ENCODE measurements at places on chromosomes 12 and 14.

DNA sequence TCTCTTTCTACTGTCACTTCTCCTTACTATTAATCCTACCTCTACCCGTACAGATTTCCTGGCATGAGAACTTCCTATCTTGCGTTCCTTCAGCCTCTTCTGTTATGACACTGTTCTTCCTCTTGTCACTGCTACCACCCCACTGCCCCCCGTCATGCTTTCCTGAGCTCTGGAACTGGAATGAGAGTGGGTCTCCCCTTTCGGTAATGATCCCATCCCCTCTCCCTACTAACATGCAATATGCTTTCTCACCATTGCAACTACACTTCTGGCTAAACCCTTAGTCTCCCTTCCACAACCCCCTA is 4.9 kb upstream of the AP1G2 start:
- DNase-seq, result no peak

DNA sequence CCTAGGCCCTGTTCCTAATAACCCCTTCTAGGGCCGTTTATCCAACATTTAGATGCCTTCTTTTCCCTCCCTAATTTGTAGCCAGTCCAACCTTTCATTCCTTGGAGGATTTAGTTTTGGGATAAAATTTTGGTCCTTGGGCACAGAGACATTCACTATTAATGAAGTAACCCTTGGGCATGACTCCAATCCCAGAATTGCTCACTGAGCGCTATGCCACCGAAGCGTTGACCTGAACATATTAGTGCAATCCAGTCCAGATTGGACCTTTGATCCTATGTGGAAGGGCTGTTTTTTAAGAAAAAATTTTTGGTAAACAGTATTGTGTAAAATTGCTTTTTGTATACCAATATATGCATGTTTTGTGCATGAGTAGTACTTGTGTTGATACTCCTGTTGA is 10.0 kb downstream of the DACT1 start:
- DNase-seq, result no peak

DNA sequence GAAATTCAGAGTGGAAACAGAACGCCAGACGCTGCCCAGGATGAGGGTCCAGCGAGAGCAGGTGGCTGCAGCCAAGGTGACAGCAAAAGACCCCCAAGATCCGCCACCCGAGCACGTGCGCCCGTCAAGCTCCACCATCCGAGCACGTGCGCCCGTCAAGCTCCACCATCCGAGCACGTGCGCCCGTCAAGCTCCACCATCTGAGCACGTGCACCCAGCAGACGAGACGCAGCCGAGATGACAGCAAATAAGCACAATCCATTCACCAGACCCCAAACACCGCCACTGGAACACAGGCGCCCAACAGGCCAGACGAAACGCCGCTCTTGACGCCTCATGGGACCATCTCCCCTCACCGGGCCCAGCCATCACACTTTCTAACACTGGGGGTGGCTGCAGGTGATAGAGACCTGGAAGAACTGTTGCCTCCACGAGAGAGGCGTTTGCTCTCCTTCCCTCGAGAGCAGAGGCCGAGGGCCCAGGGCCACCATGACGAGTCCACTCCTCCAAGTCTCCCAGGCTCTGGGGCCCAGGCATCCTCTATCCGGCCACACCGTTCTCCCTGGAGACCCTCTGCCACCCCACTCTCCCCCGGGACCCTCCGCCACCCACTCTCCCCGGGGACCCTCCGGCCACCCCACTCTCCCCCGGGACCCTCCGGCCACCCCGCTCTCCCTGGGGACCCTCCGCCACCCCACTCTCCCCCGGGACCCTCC is 62.1 kb upstream of the GALNT9 start:
- no peak for DNase-seq

DNA sequence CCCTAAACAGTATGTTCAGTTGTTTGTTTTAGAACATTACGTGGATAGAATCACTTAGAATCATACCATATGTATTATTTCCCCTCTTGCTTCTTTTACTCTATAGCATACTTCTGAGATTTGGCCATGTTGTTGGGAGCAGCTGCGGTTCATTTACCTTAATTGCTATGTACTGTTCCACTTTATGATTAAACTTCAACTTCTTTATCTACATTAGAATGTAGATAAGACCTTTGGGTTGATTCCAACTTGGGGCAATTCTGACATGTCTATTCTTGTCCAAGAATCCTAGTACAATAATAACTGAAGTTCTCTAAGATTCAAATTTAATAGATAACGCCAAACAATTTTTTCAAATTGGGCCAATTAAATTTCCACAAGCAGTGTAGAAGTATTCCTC is 80.7 kb downstream of the GRIN2B start:
- no peak for DNase-seq

- no peak for DNase-seq
Observed at GRCh38 chr14:100599981-100600380, 12.8 kb upstream of the BEGAIN start.

DNA sequence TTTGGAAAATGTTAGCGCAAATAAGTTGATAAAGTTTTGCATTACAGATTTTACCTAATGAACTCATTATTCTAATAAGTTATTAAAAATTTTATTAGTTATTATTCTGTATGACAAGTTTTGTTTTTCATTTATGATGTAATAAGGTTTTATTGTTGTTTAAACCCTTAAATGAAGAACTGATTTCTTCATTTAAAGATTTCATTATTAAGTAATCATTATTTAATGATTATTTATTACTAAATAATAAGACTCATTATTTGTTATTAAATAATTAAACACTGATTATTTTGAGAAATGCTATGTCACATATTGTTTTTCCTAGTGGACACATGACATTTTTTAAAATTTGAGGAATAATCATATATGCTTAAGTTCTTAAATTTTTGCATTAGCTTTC is 34.2 kb downstream of the USP15 start:
- DNase-seq, result no peak

DNA sequence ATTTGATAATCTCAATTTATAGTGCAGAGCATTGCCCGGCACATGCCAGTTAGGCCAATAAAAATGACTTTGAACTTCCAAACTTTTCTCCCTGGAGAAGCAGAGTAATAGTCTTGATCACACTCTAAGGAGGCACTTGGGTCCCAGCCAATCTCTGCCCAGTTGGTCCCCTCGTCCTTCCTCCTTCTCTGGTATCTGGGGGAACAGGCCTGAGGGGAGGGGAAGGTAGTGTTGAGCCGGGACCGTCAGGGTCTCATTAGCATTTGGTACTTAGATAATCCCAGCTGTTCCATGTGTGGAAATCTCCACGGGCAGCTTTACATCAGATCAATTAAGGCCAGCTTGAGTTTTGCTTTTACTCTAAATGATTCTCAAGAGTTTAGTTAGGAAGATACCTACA is 70.1 kb downstream of the ZNF641 start:
- DNase-seq, result no peak

- DNase-seq, result no peak
Observed at GRCh38 chr14:75832621-75833297, 149.0 kb downstream of the TGFB3 start.

DNA sequence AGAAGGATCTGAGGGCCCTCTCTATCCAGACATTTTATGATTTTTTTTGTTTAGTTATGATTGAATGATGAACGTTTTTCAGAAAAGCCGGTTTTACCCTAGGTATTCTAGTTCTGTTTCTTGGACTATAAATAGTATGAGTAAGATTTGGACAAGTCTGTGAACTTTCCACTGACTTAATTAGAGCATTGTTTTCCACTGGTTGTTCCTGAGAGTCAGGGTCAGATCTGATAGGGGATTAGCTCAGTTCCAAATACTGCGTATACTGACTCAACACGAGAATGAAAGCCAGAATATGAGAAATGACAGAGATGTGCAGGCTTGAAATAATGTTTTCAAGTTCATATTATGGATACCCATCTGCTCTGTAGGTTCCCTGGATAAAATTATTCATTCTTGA is 361.6 kb downstream of the AEBP2 start:
- no peak for DNase-seq

- no peak for DNase-seq
Observed at GRCh38 chr12:126907900-126908764, 1358.8 kb upstream of the TMEM132C start.

DNA sequence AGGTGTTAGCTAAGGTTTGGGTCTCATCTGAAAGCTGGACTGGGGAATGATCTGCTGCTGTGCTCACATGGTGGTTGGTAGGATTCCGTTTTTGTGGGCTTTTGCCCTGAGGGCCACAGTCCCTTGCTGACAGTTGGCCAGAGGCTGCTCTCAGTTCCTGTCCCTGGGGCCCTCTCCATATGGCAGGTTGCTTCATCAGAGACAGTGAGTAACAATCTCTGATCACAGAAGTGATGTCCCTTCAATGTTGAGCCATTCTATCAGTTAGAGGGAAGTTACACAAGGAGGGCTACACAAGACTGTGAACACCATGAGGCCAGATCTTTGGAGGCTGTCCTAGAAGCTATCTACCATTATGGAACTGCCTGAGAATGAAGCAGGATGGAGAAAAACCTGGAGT is 137.2 kb downstream of the AACS start:
- no peak for DNase-seq

GRCh38 chr12:120012067-120012621 is 23.1 kb downstream of the BICDL1 start:
- peak; percentile 26 for DNase-seq

DNA sequence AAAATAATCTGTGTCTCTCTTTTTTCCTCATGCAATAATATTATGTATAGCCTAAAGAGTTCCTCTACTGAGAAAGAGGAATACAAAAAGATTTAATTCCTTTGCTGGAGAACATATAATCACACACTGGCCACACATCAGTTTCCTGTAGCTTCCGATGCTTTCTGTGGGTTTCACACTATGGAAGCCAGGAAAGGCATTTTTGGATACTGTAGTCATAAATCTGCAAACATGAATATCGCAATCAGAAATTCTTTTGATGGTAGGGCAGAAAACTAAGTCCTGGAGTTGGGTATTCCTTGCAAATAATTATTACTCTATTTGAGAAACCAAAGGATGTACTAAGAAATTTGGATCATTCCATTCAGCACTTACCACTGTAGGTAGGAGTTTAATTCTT is 260.0 kb downstream of the ACSS3 start:
- DNase-seq, result no peak

GRCh38 chr14:71720978-71721624 is 211.1 kb upstream of the RGS6 start:
- no peak for DNase-seq

- DNase-seq, result no peak
Observed at GRCh38 chr12:8822298-8822697, at the start of gene A2ML1. Gene A2ML1 (plus strand): TSS chr12:8822621. CDS start chr12:8822652, 31 bp downstream.

GRCh38 chr12:124110372-124110883 is 137.4 kb downstream of the ZNF664 start:
- no peak for DNase-seq

GRCh38 chr14:58730792-58731464 is 93.2 kb downstream of the DACT1 start:
- no peak for DNase-seq

DNA sequence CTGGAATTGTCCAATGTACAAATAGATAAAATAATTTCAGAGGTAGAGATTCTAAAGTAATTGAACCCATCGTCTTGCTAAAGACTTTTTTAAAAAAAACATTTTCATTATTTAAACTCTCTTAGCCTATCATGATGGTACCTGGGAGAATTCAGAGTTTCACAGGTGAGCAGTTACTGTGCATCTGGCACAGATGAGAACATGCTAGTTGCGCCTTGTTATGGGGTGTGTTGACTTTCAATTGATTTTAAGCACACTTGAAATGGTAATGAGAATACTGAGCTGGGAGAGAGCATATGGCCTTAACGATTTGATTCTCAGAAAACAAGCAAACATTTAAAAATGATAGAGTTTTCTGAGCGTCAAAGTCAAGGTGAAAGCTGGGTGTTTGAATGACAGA is 66.6 kb downstream of the FLRT2 start:
- no peak for DNase-seq

DNA sequence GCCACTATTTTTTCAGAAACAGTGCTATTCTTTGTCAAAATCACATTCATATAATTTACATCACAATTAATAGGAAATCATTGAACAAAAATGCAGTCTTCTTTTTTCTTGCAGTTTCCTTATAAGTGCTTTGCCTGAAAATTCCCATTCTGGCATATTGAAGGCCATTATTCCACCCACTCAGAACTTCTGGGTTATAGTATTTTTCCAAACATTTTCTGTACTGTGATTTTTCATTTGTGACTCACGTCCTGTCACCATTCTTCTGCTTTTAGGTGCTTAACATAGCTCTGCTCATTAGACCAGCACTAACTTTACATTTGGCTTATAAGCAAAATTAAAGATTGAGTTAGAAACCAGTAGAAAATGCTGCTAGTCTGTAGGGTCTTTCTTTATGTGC is 241.0 kb upstream of the NPAS3 start:
- no peak for DNase-seq

GRCh38 chr12:63129927-63130326 is 21.1 kb downstream of the AVPR1A start:
- DNase-seq, result no peak

DNA sequence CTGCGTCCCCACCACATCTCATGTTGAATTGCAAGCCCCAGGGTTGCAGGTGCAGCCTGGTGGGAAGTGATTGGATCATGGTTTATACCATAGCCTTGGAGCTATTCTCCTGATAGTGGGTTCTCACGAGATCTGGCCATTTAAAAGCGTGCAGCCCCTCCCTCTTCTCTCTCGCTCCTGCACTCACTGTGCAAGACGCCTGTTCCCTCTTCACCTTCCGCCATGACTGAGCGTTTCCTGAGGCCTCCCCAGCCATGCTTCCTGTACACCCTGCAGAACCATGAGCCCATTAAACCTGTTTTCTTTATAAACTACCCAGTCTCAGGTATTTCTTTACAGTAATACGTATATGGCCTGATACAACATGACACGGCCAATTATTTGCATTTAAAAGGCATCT is 146.6 kb downstream of the RIMBP2 start:
- DNase-seq, result no peak

DNA sequence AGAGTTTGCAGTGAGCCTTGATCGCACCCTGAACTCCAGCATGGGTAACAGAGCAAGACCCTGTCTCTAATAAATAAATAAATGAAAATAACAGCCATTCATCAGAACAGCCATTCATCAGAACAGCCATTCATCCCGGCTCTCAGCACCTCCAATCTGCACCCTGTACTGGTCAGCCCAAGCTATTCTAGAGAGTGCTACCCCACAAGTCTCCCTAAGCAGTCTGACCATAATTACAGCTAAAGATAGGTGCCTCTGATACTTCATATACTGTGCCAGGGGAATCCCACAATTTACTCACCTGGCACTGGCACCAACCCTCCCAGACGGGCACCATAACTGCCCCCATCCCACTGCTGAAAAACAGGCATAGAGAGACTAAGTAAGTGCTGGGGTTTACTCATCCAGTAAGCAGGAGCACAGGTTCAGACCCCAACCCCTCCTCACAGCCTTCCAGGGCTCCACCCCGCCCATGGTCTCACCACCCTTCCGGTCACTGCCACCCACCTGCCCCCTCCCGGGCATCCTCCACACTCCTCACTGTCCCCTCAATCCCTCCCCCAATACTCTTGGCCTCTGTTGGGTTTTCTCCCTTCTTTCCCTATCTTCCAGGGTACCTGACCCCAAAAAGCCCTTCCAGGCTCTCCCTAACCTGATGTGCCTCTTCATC is 15.2 kb upstream of the EIF5 start:
- DNase-seq, result no peak

- no peak for DNase-seq
Observed at GRCh38 chr12:22088886-22089285, 42.9 kb downstream of the CMAS start.
